ENCODE measurements at places on chromosomes 16 and 17. TPM values are rescaled to one million over a fixed set of nuclear protein-coding genes. Genes with fewer than 3 reads are reported as not detected.

Gene GAST
- total RNA-seq, result not detected

Gene CEMP1
- total RNA-seq, result not detected

Gene AATK
- total RNA-seq, result 0.17 TPM

Gene CCL16
- not detected for total RNA-seq

All from A549 treated with ZK216348 at 1 μM for 4 hours (cell line).